ENCODE measurements at places on chromosomes 5 and 9.

DNA sequence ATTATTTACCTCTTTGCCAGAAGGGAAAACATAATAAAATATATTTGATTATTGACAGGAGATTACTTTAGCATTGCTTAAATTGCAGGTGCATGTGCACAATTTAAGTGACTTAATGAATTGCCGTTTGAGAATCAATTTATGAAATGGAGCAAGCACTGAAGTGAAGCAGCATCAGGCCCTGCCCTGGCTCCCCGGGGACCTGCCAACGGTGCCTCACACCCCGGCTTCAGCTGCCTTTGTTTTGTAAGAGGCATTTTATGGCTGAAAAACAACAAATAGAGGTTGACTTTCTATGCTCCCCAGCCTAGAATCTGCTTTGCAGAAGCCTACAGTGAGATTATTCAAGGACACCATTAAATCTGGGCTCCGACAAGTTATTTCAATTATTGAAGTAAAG lies 359.1 kb upstream of the IRX4 start:
- DNase-seq, result no peak

GRCh38 chr9:113941056-113941455 lies 64.9 kb downstream of the ZNF618 start:
- no peak for DNase-seq

DNA sequence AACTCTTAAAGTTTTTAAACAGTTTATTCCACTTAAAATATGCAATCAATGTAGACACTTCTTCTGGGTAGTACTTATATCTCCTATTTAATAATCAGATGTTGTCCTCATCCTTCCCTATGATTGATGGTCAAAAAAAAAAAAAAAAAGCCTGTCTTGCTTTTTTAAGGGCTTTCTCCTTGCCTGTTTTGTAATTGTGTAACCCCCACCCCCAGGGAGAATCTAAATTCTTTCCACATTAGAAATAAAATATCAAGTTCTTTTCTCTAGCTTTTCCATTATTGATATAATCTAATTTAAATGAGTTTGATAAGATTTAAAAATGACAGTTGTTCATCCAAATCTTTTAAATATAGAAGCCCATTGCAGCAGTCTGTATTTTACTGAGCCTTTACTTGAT lies 119.7 kb downstream of the CHSY3 start:
- no peak for DNase-seq

DNA sequence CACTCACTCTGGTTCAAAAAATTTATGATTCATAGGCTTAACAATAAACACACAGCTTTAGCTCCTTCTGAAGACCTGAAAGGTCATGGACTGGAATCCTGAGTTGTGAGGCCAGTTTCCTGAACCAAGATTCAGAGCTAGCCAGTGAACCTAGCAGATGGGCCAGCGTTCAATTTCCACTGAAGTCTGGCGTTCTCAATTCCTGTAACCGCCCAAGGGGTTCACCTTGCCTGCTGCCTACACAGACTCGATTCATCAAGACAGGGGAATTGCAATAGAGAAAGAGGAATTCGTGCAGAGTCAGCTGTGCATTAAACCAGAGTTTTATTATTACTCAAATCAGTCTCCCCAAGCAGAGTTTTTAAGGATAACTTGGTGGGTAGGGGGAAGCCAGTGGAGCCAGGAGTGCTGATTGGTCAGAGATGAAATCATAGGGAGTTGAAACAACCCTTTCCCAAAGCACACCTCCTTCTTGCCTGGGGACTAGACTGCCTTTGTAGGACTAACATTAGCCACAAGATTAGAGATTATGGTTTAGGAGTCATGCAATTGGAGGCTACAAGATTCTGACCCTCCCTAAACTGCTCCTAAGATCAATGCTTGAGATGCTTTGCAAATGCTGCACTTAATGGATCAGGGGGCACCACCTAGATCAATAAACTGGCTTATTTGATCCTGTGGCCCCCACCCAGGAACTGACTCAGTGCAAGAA lies 117.5 kb upstream of the SHB start:
- DNase-seq, result no peak

GRCh38 chr5:131751506-131751905 lies 45.3 kb downstream of the FNIP1 start:
- no peak for DNase-seq

GRCh38 chr5:152534641-152535040 lies 129.6 kb upstream of the NMUR2 start:
- no peak for DNase-seq

GRCh38 chr9:22079873-22080341 lies 70.8 kb upstream of the CDKN2B start:
- peak; percentile 25 for DNase-seq

DNA sequence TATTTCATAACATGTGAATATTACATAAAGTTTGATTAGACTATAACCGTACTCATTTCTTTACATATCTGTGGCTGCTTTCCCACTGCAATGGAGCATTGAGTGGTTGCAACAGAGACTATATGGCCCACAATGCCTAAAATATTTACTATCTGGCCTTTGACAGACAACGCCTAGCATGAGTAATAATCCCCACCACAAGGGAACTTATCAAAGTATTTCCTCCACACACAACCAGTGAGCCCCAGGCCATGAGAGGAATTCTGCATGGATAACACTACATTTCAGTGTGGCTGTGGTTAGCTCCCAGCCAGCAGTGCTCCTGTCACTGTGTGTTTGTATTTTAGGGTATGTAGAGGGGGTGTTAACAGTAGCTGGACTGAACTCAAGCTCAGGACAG lies 54.8 kb downstream of the FAM81B start:
- DNase-seq, result no peak

DNA sequence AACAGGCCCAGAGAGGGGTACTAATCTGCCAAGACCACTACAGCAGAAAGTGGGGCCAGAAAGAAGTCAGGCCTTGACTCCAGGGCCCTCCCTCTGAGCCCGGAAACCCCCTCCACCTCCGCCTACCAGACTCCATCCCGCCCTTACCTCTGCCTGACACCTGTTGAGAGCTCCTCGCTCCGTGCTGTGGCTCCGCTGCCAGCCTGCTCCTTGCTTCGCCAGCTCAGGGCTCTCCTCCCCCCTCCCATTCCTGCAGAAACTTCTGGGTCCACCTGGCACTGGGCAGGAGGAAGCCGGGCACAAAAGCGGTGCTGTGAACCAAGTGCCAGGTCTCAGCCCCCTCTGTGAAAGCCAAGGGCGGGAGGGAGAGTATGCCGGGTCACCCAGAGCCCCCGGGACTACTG lies 6.4 kb upstream of the ST6GALNAC6 start:
- peak; percentile 65 for DNase-seq
